ENCODE measurements at places on chromosomes 16 and 17.

DNA sequence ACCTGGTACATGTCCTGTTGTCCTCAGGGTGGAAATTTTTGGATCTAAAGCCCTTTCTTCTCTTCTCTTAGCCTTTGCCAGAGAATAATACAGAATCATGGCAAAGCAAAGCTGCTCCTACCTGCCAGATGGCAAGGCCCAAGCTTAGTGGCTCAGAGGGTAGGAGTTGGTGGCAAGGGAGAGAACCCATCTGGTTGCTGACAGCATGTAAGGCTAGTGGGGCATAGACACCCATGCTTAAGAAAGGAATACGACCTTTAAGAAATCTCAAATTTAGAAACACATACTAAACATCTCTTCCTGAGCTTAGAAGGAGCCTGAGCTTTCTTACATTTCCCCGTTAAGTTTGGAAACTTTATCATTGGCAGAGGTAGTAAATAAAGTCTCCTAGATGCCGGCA is 395.0 kb upstream of the SOX9 start:
- DNase-seq = no peak

DNA sequence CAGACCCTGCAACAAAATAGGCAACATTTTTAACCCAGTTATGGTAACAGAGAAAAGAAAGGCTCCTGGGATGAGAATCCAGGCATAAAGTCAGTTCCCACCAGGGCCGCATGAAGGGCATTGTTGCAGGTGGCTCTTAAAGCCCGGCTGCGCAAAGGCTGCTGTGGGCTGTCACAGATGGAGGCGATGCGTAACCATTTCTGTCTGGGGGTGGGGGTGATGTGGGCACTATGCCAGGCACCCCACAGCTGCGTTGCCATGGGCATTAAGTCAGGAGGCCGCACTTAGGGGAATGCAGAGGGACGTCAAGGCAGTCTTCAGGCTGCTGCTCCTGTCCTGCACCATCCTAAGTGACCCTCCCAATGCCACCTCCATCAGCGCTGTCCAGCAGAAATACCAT is 228.4 kb downstream of the CPPED1 start:
- no peak for DNase-seq

DNA sequence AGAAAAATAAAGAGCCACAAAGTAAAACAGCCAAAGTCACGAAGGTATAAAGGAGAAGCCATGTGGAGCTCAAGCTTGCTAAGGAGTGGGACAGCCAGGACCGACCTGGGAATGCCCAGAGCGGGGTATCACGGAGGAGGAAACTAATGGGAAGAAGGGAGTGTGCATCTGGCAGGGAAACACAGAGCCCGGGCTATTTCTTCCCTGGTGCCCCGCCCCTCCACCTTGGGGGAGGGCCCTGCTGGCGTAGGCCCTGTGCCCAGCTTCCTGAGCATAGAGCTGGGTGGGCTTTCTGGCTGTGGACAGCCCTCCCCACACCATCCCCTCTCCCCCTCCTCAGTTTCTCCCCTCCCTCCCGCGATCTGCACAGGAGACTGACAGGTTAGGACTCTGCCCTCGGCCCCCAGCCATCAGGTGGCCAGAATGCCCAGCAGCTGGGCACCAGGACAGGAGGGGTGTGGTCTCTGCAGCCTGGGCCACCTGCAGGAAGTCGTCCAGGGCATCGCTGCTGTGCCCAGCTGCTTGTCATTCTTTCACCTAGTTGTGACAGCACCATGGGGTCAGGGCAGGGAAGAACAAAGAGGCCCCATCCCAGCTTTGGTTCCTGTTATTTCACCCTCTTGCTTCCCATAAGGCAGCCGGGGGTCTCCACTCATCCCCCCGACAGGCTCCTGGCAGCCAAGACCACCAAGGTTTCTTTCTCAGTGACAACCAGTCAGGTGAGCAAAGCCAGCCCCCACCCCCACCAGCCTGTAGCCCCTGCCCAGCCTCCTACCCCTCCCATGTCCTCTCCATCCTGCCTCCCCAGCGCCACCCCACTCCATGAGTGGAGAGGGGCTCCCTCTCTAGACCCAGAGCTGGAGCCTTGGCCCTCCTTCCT is 7.1 kb upstream of the DCAF7 start:
- no peak for DNase-seq

DNA sequence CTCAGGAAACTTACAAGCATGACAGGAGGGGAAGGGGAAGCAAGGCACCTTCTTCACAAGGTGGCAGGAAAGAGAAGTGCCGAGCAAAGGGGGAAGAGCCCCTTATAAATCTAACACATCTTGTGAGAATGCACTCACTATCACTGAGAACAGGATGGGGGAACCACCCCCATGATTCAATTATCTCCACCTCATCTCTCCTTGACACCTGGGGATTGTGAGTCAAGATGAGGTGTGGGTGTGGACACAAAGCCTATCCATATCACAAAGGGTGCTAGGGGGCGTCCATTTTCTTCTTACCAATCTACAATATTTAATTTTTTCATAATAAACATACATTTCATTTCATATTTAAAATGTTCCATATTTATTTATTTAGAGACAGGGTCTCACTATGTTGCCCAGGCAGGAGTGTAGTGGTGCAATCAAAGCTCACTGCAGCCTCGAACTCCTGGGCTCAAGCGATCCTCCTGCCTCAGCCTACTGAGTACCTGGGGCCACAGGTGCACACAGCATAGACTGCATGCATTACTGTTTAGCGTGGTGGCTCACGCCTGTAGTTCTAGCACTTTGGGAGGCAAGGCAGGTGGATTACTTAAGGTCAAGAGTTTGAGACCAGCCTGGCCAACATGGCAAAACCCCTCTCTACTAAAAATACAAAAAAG is 26.5 kb upstream of the FAAP100 start:
- no peak for DNase-seq

DNA sequence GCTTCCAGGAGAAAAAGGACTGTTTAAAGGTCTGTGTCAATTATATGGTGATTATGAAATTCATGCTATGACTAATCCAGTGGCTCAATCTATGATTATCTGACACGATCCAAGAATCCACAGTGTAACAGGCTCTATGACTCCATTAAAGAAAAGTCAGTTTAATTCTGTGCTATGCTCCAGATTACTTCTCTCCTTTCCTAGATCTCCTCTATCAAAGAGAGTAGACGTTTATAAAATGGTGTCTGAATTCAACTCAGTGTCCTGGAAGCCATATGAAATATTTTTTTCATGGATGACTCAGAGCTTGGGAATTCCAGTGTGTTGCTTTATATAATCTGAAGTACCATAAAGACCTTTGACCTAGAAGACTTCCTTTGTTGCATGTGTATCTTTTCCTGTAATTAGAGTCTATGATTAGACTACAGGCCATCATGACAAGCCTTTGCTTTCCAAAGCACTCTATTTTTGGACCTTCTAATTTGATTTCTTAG is 27.0 kb upstream of the NF1 start:
- DNase-seq = no peak

- DNase-seq = no peak
These were observed 640.4 kb downstream of the CDH11 start for GRCh38 chr16:64481497-64481896.

DNA sequence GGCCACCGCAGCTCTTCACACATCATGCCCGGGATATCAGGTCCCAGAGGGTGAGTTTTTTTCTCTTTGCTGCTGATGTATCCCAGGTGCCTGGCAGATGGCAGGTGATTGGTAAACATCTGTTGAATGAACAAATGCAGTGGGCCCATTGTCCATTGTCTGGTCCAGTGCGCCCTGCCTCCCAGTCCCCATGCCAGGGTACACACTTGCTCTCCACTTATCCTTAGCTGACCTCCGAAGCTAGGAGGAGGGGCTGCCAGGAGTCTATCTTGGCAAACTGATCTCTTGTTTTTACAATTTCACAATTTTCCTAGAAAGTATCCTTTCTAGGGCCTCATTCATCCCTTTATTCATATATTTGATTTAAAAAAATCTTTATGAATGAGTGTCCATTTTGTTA is 196.0 kb downstream of the RAB11FIP4 start:
- no peak for DNase-seq

DNA sequence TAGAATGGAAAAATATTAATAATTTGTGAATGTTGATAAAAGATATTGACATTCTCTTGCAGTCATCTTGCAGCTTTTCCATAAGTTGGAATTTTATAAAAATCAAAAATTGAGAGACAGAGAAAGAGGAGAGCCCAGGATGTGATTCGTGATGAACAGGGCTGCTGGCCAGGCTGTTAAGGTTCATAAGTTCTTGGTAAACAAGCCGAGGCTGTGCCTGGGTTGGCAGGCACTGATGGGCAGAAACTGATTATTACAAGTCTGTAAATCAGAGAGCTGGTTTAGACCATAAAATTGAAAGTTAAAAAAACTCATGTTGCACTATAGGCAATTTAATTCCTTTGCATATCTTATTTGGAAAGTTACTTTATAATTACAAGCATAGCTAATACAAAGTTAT is 533.7 kb downstream of the HAPSTR1 start:
- DNase-seq = no peak

GRCh38 chr16:84165746-84166145 is 20.6 kb downstream of the DNAAF1 start:
- no peak for DNase-seq

DNA sequence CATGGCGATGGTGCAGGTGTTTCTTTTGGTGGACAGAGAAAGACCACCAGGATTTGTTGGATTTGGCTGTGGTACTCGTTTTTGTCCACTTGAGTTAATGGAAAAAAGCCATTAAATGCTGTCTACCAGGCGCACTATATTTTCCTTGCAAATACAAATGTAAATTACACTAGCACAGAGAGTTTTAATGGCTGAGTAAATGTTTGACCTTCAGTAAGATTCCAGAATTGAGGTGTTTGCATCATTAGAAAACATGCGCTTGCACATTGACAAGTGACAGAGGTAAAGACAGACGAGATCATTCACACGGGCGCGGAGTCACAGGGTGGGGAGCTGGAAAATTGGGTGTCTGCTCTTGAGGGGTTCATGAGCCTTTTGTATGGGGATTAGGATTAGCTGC is 53.5 kb upstream of the AKTIP start:
- DNase-seq = no peak

GRCh38 chr17:46984892-46985291 is 5.8 kb upstream of the RPRML start:
- no peak for DNase-seq

DNA sequence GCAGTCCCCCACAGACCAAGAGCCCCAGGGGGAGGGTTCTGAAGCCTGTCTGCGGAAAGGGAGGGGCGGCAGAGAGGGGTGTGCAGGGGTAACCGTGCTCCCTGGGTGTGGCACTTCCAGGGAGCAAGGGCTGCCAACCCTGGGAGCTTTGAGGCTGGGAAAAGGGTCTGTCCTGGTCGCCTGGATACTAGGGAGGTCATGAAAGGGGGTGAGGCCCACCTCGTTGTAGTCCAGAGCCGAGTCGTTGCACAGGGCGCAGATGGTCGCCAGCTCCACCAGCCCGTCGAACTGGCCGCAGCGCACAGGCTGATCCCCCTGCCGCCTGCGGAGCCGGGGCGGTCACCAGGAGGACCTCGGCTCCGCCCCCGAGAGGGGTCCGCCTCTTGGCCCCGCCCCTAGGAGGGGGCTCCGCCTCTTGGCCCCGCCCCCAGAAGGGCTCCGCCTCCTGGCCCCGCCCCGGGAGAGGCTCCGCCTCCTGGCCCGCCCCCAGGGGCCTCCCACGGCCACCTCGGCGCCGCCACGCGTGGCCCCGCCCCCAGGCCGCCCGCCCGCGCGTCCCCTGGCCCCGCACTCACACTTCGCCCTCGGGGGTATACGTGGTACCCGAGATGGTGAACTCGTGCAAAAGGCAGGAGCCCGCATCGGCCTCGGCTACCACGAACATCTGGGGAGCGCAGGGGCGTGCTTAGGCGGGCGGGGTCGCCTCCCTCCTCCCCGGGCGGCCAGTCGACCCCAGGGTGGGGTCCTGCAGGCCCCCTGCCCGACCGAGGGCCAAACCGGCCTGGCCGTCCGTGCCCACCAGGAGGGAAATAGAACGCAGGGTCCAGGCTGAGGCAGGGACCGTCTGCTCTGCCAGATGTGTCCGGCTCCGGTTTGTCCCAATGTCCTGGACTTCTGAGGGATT is 19.5 kb downstream of the ATP2A3 start:
- peak; percentile 70 for DNase-seq

- DNase-seq = peak; percentile 40
These were observed at the start of gene PRRT2 for GRCh38 chr16:29811896-29812665. PRRT2 (plus strand) TSS chr16:29812193; CDS start chr16:29813055, 862 bp downstream.

DNA sequence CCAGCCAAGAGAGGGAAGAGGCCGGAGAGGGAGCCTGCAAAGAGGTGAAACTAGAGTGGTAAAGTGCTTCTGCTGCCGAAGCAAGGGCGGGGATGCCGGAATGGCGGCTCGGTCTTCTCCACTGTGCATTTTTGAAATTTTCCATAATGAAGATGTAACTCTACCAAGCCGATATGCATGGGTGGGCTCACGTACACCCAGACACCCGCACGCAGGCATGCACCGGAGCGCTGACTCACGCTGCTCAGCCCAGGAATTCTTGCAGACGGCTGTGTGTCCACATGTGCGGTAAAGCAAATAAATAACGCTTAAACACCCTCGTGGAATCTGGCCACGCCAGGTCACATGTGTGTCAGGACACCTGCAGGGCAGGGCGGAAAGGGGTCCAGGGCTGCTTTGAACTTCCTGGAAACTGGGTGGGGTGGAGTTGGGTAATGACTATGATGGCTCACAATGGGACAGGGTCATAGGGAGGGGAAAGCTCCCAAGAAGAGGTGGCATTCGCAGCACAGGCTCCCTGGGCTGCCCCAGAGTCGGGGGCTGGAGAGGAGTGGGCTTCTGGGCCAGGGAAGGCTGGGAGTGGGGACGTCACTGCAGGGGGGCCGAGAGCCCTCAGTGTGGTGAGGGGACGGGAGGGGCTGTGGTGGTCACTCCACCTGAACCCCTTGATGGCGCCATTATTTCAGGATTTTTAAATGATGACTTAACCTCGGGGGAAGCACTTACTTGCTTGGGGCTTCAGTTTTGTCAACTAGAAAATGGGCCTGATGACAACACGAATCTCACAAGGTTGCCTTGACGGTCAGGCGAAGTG is 265.5 kb downstream of the PARN start:
- no peak for DNase-seq

- no peak for DNase-seq
These were observed 29.2 kb downstream of the CALCOCO2 start for GRCh38 chr17:48860034-48860433.

DNA sequence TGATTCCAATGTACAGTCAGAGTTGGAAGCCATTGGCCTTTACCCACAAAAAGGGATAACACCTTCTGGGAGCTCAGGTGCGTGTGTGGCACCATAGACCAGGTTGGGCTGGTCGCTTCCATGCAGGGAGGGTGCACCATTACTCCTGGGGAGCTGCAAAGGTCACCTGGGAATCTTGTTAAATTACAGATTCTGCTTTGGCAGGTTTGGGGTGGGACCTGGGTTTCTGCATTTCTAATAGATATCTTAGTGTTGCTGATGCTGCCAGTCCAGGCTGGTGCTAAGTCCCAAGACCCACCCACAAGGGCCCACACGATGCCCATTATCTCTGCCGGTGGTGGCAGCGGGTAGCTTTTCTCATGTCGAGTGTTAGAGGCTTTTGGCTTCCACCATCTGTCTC is 148.3 kb upstream of the CACNG5 start:
- DNase-seq = no peak
